ENCODE measurements at places on chromosomes 13 and 19.

- no peak for DNase-seq
Measured at GRCh38 chr19:48696353-48697010, 711 bp downstream of the FUT2 start.

- DNase-seq: no peak
Measured at GRCh38 chr13:32553720-32554119, 15.1 kb upstream of the N4BP2L2 start.

DNA sequence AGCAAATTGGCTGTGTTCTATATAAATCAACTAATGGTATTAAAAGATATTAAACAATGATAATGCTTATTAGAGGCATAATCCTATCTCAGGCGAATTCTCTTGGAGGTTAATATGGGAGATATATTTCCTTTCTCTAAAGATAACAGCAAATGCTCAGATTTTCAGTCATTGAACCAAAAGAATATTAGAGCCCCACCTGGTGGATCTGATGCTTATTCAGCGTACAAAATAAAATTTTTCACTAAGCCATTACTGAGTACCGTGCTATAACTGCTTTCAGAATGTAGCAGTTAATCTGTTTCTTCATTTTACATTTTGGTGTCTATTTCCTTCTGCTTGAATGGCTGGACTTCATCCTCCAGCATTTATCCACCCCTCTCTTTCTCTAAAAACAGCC is 143.3 kb upstream of the IPO5 start:
- DNase-seq: no peak

DNA sequence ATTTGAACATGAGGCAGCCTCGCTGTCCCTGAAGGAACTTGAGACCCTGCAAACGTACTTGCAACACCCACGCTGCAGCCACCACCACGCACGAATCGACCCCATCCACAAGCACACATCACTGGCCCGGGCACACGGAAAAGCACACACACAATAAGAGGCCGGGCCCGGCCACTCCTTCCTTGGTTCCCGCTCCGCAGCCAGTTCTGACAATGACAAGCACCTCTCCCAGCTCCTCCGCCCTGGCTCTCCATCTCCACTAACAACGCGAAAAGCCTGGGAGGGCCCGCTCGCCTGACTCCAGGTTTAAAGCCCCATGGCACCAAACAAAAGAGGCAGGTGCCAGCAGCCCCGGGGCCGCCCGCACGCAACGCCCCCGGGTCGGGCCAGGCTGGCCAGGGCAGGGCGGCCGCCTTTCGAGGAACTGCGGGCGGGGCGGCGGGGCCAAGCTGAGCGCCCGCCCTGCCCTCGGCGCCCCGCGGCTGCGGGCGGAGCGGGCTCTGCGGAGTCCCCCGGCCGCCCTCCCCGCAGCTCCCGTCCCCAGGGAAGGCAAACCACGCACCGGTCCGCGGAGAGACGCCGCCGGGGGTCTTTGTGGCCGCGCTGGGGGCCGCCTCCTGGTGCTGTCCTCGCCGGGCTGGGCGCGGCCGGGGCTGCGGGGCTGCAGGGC is 495 bp downstream of the DCLK1 start:
- no peak for DNase-seq

DNA sequence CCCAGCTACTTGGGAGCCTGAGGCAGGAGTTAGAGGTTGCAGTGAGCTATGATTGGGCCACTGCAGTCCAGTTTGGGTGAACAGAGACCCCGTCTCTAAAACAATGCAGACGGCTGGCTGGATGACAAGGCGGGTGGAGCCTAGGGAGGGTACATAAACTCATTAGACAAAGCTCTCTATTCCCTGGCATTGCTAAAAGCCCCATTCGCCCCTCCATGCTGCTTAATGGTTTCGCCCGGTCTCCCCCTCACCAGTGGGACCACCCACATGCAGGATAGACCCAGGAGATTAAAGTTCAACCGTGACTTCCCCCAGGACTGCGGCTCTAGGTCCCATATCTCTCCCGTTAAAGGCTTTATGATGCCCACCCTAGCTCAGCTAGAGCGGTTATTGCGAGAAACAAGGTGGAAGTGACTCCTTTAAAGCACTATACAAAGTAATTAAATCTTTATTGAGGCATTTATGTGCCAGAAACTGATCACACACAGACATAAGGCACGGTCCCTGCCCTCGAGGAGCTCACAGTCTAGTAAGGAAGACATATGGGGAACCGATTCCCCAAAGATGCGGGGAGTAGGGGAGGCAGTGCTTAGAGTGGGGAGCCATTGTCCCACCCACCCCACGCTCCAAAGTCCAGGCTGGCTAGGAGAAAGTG is 4.9 kb downstream of the LYPD3 start:
- DNase-seq: no peak

DNA sequence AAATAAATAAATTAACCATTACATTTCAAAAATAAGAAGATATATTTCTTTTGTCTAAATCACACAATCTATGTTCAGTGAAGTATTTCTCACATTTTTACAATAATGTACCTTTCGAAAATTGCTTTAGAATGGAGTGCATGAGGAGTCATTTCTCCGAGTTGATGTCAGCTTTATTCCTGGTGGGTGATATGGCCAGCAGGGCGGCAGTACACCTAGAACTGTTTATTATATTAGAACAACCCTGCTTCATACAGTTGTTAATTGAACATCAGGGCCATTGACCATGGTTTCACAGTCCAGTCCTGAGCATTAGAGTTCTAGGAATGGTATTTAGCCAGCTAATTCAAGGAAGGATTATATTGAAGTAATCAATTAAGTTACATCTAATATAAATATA is 696.3 kb upstream of the SLC10A2 start:
- no peak for DNase-seq

DNA sequence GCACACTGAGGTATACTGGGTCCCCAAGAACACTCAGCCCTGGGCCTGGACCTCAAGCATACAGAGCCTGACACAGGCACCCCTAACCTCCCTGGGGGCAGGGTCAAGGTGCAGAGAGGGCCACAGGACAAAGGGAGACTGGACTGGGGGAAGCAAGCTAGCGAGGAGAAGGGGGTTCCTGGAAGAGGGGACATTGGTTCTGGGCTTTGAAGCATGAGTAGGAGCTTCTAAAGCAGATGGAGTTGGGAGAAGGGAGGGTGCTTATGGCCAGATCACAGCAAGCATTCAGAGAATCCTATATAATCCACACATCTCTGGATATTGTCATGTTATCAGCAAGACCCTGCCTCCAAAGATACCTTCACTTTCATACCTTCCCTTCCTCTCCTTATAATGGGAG is 3.2 kb downstream of the CIB3 start:
- DNase-seq: no peak

- DNase-seq: no peak
Measured at GRCh38 chr19:4495471-4495870, 22.8 kb downstream of the PLIN4 start.

GRCh38 chr19:33463199-33463598 is 58.4 kb downstream of the PEPD start:
- DNase-seq: no peak

GRCh38 chr13:48400090-48400694 is 12.7 kb downstream of the LPAR6 start:
- no peak for DNase-seq

DNA sequence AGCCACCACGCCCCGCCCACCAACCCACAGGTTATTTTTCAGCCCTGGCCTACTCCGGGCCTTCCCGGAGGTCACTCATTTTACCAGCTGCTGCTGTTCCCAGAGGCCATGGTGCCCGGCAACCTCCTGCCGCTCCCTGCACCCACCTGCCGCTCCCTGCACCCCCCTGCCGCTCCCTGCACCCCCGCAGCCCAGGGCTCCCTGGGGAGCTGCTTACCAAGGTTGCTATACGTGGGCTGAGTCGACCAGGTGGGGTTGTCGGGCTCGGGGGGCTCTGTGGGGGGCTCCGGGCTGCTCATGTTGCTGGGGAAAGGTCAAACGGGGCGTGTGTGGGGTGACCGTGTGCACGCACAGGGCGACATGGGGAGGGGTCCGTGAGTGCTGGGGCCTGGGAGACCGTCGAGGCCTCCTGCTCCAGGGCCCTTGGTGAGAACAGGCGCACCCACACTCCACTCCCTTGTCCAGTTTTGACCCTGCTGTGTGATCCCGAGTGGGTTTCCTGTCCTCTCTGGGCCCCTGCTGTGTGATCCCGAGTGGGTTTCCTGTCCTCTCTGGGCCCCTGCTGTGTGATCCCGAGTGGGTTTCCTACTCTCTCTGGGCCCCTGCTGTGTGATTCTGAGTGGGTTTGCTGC is 1.2 kb downstream of the PEAK3 start:
- no peak for DNase-seq

GRCh38 chr13:92433963-92434362 is 792.6 kb upstream of the GPC6 start:
- no peak for DNase-seq

- no peak for DNase-seq
Measured at GRCh38 chr13:98541191-98541590, 35.7 kb downstream of the STK24 start.

- DNase-seq: no peak
Measured at GRCh38 chr13:46726347-46726746, 70.6 kb downstream of the ESD start.

GRCh38 chr13:30145709-30146367 is 161.5 kb downstream of the KATNAL1 start:
- DNase-seq: no peak
